ENCODE measurements at places on chromosomes 3 and 15.

DNA sequence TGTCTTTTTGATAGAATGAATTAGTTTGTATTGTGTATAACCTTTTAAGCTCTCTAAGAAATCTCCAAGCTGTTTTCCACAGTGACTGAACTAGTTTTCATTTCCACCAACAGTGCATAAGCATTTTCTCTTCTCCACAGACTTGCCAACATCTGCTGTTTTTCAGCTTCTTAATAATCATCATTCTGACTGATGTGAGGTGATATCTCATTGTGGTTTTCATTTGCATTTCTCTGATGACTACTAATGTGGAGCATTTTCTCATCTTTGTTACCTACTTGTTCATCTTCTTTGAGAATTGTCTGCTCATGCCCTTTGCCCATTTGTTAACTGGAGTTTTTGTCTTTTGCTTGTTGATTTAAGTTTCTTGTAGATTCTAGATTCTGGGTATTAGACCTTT is 777.5 kb downstream of the OTOL1 start:
- no peak for DNase-seq

GRCh38 chr15:42289166-42289565 is 15.9 kb upstream of the TMEM87A start:
- DNase-seq: no peak

DNA sequence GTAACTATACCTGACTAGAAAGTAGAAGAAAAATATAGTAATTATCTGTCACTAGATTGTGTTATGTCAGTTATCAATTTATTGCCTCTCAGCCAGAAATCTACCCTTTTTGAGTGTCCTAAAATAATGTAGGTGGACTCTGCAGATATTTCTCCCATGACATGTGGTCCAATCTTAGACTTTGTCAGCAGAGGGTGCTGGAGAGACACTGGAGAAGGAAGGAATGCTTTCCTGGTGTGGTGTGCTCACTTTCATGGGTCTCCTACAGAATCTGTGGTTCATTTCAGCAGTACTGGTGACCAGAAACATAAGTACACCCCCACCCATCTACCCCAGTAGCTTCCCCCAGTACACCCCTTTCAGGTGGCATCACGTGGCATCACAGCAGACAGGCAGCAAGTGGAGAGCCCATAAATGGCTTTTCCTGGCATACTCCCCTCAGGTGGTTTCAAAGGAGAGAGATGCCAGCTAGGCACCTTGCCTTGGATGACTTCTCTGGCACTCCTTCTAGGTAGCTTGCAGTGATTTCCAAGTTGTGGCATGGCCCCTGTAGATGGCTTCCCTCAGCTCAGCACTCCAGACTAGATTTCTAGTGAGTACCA is 114.7 kb downstream of the GADL1 start:
- DNase-seq: no peak

DNA sequence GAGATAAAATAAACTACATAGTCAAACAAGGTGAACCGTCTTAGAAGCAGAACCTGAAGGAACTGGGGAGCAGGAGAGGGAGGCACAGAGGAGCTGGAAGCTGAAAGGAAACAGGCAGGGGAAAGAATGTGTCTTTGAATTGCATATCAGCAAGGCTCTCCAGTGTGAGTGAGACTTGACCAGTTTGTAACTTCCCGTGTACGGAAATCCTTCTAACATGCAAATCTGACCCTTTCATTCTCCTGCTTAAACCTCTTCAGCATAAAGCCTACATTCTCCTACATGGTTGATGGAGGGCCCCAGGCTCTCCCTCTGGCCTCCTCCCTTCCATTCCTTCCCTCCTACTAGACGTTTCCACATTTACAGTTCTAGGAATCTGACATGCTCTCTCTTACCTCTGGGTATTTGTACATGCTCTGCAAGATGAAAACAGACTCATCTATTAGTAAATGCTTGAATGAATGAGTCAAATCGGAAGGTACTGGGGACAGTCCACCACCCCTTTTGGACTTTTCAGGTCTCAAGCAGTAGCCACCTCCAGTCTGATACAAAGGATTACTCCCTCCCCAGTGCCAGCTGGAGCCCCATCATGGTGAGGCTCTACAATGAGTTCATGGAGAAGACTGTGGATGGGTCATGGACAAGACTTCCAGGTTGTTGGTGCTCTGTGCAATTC is 6.1 kb upstream of the SLC25A38 start:
- no peak for DNase-seq

DNA sequence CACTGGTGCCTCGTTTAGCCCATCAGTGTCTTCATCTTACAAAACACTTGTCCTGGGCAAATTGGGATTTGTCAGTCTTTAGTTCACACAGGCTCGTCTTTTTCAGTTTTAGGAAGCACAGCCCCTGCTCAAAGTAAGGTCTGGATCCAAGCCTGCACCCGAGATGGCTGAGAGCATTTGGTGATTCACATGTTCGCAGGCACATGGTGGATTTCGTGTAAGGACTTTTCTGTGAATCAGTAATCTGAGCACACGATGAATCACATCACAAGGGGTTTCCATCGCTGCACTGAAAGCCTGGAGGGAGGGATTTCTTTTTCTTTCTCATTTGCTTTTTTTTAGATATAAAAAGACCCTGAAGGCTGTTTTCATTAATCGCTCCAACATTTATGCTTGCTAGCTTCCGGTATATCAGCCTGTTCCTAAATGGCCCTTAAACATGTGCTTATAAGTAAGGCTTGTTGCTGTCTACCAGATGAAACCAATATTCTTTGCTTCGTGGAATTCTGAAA is 435.6 kb upstream of the ATP10A start:
- DNase-seq: no peak

GRCh38 chr3:143464850-143465249 is 345.3 kb downstream of the CHST2 start:
- no peak for DNase-seq

- no peak for DNase-seq
Measured at GRCh38 chr3:143901105-143901504, 52.8 kb upstream of the SLC9A9 start.

GRCh38 chr3:195183071-195183776 is 87.7 kb downstream of the XXYLT1 start:
- no peak for DNase-seq

GRCh38 chr3:192687488-192688152 is 39.7 kb downstream of the FGF12 start:
- DNase-seq: no peak

- no peak for DNase-seq
Measured at GRCh38 chr3:162354356-162354755, 857.7 kb downstream of the OTOL1 start.

DNA sequence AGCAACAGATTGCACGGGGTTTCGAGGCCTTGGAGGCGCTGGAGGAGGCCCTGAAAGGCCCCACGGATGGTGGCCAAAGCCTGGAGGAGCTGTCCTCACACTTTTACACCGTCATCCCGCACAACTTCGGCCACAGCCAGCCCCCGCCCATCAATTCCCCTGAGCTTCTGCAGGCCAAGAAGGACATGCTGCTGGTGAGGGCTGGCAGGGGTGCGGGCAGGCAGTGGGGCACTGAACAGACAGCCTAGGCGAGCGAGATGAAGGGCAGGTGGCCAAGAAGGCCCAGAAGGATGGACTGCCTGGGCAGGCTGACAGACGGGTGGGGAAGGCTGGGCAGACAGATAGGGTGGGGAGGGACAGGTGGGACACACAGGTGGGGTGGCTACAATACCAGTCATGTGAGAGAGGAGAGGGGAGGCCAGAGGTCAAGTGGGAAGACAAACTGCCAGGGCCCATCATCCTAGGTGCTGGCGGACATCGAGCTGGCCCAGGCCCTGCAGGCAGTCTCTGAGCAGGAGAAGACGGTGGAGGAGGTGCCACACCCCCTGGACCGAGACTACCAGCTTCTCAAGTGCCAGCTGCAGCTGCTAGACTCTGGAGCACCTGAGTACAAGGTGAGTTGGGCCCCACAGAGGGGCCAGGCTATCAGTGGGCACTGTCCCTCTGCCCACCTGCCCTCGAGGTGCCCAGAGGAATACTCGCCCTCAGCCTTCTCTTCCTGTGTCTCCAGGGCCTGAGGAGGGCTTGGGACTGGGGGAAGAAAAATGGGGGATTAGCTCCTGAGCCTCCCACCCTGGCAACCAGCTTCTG is 3.1 kb downstream of the PARP3 start:
- no peak for DNase-seq

- no peak for DNase-seq
Measured at GRCh38 chr3:74363346-74363745, 251.1 kb downstream of the CNTN3 start.

All from ascending aorta (tissue), 2 donors.